KG1 (cell line): ENCODE measurements at places on chromosomes 4 and X.
A peak's percentile ranks its signal among the peaks of the same experiment; 100 is the strongest.

DNA sequence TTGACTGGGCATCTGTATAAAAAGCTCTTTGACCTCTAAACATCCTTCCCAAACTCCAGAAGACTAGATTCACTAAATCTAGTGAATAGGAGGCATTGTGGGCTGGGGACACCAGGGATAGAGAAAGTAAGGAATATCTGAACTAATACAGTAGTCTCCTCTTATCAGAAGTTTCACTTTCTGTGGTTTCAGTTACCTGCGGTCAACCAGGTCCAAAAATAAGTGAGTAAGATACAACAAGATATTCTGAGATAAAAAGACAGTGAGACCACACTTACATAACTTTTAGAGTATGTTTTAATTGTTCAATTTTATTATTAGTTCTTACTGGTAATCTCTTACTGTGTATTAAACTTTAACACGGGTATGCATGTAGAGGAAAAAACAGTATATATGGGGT lies 376.5 kb downstream of the HNRNPD start:
- DNase-seq, result no peak

DNA sequence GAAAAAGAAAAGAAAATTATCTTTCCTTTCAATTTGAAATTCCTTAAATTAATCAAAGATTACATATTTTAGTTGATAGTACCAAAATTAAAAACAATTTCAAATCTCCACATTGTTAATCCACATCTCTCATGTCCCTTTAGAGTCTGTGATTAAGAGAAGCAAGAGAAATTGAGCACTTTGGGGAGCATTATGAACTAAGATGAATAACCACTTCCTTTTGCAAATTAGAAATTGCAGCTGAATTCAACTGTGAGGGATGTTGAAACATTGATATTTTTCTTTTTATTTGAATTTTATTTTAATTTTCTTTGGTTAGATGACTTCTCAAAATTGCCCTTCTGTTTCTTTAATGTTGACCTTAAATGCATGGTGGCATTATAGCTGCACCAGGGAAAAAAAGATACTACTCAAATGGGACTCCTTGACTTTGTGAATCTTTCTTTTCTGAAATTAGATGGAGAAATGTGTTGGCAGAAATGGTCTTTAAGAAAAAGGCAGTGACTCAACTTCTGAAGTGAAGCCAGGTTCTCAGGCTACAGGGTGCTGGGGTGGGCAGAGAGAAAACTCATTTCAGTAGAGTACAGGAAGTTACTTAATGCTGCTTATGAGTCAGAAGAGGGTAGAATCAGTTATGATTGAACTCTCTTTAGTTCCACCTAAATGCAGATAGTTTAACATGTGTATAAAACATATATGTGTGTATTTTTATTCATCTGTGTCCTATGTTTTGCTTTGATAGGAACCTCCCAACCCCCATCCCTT lies 92.0 kb upstream of the TNIP3 start:
- DNase-seq, result peak; percentile 32

- no peak for DNase-seq
Measured at GRCh38 chrX:106899276-106899675, 3.9 kb downstream of the RIPPLY1 start.

DNA sequence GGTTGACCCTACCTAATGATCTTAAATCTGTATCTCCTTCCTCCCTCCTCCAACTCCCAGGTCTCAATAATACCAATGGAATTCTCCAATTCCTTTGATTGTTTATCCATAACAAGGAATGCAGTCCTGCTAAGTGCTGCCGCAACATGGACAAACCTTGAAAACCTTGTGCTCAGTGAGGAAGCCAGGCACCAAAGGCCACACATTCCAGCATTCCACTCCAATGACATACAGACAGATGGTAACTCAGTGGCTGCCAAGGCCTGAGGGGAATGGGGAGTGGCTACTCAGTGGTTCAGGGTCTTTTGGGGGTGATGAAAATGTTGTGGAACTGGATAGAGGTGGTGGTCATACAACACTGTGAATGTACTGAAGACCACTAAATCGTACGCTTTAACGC lies 10.4 kb downstream of the HAUS7 start:
- no peak for DNase-seq

GRCh38 chrX:44260609-44261008 lies 82.9 kb downstream of the EFHC2 start:
- DNase-seq, result no peak
